ENCODE measurements at places on chromosomes 11 and 22.

GRCh38 chr22:37012262-37012904, 6.9 kb downstream of the TST start:
- no peak for DNase-seq

- DNase-seq, result no peak
These were observed 3.9 kb upstream of the SCN2B start for GRCh38 chr11:118180300-118180703.

DNA sequence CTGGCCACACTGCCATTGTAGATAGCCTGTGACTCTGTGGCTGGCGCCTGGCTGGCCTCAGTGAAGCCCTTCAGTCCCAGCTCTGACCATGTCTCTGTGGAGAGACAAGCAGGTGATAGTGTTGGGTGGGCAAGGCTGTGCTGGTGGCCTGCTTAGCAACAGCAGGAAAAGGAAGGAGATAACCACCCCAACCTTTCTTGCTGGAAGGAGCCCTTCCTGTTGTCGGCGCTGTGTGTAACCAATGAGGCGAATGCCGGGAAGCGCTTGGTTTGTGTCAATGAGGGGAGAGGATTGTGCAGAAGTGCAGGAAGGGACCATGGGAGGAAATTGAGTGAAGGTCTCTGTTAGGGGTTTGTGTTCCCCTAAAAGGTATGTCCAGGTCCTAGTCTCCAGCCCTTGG, 27.3 kb downstream of the PARVB start:
- DNase-seq, result no peak

DNA sequence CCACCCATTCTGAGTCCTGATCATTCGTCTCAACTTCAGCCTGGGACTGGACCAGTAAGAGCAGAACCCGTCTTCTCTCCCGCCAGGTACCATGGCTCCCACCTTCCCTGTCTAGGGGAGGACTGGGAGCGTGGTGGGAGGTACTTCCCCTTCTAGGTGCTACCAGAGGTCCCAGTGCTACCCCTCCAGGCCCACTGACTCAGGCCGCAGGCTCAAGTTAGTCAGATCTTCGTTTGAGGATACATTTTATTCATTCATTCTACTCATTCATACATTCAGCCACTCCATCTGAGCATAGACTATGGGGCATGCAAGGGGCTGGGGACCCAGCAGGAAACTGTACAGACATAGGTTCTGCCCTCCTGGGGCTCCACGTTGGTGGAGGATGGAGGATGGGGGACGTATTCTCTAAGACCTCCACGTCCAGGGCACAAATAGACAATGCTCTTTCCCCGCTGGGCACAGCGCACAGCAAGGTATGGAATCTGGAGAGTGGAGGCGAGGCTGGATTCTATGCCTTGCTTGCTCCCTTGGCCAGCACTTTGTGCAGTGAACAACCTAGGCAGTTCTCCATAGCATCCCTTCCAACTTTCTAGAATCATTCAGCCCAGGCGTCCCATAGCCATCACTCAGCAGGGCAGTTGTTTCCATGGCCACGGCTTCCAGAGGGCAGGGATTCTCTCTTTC, 1.0 kb upstream of the RAB3IL1 start:
- DNase-seq, result no peak

GRCh38 chr11:37177721-37178120, 579.7 kb upstream of the RAG2 start:
- no peak for DNase-seq

- no peak for DNase-seq
These were observed 45.3 kb downstream of the CHRDL2 start for GRCh38 chr11:74685905-74686304.

- no peak for DNase-seq
These were observed 18.5 kb downstream of the MYH9 start for GRCh38 chr22:36369004-36369921.

DNA sequence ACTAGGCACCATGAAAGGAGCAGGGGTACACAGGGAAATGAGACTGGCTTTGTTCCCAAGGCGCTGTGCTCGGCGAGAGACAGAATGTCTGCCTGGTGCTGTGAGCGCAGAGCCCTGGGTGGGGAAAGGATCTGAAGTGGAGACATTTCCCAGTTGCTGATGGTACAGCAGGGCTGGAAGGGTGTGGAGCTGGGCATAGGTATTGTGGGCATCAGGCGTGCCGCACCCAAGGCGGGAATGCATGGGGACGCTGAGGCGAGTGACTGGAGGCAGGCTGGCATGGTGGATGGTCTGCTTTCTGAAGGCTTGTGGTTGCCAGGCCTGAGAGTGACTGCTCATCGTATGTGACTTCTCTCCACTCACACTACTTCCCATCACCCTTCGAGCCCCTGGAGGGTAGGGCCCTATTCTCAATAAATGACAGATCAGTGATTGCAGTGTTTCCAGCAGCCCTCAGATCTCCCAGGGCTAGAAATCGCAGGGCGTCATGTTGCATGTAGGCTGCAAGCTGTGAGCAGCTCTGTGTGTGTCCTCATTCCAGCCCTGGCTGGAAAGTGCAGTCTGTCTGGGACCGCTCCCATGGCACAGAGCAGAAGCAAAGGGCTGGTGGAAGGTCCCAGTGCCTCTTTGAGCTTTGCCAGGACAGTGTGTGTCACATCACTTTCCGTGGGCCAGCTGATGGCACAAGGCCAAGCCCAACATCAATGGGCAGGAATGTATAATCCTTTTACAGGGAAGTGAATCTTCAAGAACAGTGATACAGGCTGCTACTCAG, 67.7 kb downstream of the TBC1D22A start:
- no peak for DNase-seq

DNA sequence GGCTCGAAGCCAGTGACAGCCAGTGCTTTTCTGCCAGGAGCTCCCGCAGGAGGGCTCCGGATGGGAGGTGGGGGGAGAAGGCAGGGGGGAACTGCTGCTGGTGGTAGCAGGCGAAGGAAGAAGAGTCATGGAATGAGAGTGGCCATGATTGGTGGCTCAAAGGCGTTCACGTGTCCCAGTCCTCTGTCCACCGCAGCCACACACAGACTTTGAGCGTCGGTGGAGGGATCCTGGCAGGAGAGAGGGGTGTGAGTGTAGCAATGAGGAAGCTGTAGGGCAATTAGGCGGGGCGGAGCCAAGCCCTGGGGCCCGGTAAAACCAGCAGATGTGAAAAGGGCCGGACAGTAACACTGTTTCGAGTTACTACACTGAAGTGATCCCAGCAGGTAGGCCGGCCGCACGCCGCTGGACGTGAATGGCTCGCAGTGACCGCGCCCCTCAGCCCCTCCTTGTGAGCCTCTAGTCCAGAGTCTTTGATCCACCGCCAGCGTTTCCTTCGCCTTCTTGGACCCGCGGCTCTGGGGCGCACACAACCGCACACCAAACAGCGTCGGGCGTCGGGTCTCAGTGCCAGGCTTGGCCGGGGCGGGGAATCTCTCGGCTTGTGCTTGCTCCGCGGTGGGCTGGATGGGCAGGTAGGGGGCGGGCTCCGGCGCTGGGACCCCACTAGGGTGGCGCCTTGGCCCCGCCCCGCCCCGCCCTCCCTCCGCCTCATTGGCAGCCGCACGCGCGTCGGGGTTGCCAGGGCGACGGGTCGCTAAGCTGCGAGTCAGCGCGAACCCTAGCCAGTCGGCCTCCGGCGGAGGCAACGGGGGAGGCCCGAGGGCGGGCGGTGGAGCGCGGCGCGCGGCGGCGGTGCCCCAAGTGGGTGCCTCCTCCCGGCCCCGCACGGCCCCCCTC, at the start of gene LRRC10B:
Gene LRRC10B, plus strand, starts transcription at position 788 of the 900 bp plus-strand sequence. CDS start 250 bp downstream, outside the sequence.
- no peak for DNase-seq

DNA sequence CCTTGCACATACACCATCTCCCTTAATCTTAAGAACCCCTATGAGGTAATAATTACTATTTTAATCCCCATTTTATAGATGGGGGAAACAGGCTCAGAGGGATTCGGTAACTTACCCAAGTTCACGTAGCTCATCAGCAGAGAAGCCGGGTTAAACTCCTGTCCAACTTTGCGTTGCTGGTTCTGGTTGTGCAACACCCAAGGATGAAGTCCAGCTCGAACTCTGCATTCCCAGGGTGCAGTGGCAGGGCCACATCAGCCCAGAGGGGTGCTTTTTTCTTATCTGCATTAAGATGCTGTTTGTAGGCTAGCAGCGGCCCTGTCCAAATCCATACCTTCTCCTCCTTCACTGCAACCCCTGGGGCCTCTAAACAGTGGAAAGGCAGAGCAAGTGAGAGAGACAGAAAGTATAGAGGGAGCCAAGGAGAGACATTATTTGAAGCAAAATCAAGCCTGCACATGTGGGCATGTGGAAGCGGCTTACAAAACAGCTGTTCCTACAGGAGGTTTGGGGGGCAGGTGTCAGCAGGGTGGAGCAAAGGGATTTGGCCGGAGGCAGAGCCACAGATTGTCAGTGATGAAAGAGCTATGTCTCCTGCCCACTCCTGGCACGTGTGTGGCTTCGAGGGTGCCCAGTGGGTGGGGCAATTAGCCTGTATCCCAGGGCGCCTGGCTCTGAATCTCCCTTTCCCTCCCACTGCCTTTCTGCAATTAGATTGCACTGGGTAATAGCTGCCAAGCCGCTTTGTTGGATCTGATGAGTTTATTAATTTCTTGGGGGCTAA, 129.5 kb upstream of the TBCEL start:
- no peak for DNase-seq

DNA sequence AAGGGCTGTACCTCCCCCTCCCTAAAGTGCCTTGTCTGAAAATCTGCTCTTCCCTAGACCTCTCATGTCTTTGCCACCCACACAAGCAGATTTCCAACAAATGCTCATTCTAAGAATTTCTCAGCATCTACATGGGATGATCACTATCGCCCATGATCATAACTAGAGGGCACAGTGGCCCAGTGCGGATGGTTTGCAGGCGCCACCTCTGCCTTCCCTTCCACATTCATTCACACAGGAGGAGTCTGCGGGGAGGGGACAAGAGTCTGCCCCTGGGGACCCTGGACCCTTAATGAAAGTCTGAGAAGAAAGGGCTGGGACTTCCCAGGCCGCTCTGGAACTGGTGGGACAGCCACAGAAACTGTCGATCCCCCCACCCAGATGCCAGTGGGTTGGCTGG, 28.9 kb downstream of the KCTD17 start:
- no peak for DNase-seq

GRCh38 chr11:76269247-76269646, 62.9 kb upstream of the WNT11 start:
- DNase-seq, result no peak

DNA sequence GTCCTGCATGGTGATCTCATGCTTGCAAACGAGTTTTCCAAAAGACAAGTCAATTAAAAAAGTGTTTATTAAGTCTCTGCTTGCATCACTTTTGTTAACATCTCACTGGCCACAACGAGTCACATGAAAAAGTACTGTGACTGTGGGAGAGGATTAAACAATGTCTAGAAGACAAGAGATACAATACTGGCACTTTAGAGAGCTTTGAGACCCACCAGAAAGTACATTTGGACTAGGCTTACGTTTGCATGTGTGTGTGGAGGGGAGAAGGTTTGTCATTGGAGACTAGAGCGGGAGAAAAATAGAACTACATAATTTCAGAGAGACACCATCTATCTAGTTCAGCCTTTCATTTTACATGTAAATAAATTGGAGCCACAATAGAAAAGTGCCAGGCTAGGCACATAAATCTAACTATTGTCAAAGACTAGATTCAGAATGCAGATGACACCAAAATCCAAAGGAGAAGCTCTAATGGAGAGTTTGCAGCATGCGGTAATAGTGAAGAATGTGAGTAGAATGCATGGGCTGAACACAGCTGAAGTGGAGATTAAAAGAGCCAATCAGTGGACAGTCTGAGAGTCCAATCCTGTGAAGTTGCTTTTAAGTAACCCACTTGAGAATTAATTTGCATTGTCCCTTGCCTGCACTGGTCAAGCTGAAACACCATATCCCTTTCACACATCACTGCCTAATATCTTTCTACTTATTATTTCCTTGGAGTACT, 977.4 kb upstream of the FAT3 start:
- DNase-seq, result no peak

- no peak for DNase-seq
These were observed 10.0 kb upstream of the TMEM191C start for GRCh38 chr22:21457023-21457787.

DNA sequence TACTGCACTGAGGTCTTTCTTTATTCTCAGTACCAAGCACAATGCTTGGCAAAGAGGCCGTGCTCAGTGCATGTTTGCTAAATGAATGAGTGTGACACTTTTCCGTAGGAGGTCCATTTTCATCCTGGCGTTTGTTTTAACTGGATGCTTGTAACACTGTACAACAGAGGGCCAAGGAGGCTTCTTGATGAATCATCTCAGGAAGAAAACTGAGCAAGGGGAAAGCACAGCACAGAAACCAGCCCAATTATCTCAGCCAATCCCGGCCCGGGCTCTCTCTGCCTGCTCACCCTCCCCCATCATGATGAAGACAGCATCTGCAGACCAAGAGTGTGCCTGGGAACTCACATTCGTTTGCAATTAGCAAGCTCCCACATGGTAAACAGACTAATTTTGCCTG, 570.3 kb downstream of the OPCML start:
- no peak for DNase-seq

GRCh38 chr11:3165152-3165705, at the start of gene OSBPL5:
OSBPL5 (minus strand) TSS chr11:3165310; CDS start chr11:3129148, 36,162 bp downstream.
- DNase-seq, result peak; percentile 10

GRCh38 chr11:119627286-119627685, 101.7 kb downstream of the NECTIN1 start:
- no peak for DNase-seq

GRCh38 chr11:77677138-77677537, 39.5 kb upstream of the CLNS1A start:
- DNase-seq, result no peak

DNA sequence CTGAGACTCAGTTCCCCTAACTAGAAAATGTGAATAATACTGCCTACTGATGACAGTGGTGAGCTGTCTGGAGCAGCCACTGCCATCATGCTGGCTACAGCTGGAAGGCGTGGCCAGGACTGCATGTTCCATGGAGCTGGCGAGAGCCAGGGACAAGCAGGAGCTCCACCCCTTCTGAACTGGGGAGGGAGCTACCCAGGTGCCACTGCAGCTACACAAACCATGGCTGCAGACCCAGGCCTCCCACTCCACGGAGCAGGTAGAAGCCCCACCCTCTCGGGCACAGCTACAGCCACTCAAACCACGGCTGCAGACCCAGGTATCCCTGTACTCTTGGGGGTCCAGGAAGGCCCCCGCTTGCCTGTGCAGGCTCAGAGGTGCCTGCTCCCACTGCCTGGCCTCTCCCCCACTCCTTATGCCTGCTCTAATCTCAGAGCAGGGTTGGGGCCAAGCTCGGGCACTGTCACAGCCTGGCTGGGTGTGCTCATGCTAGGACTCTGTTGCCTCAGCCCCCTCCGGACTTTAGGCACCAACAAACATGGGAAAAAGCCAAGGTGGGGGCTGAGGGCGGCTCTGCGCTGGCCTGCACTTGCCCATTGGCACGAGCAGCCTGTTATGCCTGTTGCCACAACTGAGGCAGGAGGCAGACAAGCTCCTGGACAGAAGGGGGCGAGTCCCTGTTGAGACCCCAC, 51.7 kb downstream of the RAB30 start:
- no peak for DNase-seq

GRCh38 chr22:35315141-35315854, 15.6 kb downstream of the TOM1 start:
- no peak for DNase-seq

DNA sequence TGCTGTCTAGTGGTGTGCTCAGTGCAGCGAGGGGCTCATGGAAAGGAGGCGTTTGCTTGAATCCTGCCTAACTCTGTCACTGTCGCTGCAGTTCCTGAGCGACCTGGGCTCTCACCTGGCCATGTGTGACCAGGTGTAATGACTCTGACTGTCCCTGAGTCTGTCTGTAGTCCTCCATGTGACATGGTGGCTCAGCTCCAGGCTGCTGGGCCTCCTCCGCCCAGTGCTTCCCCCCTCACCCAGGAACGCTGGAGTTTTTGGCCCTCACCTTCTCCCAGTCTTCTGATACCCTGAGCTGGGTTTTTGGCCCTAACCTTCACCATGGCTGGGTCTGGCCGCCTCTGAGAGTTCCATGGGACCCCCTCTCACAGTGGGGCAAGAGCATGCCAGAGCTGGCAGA, 20.3 kb downstream of the MICALL1 start:
- no peak for DNase-seq

GRCh38 chr22:44099696-44100095, 75.6 kb downstream of the PARVB start:
- no peak for DNase-seq

All from activated T-helper 9 cell treated with anti-CD3 and anti-CD28 coated beads, Interleukin-2, amount 50 U/mL, for 16 hours (primary cell).